Prostate gland (tissue), 2 donors: ENCODE measurements at places on chromosomes 7 and 10. TPM values are rescaled to one million over a fixed set of nuclear protein-coding genes. Genes with fewer than 3 reads are reported as not detected.

- no peaks in the 10 kb centered on the region for H3K4me1 ChIP-seq
- no peaks in the 10 kb centered on the region for H3K27me3 ChIP-seq
- no peak for DNase-seq
- H3K27ac ChIP-seq, result no peak overlapping the region
- peaks cover 10% of the 10 kb centered on the region for H3K36me3 ChIP-seq
These were observed 11.1 kb downstream of the YWHAG start for GRCh38 chr7:76347710-76348109.

DNA sequence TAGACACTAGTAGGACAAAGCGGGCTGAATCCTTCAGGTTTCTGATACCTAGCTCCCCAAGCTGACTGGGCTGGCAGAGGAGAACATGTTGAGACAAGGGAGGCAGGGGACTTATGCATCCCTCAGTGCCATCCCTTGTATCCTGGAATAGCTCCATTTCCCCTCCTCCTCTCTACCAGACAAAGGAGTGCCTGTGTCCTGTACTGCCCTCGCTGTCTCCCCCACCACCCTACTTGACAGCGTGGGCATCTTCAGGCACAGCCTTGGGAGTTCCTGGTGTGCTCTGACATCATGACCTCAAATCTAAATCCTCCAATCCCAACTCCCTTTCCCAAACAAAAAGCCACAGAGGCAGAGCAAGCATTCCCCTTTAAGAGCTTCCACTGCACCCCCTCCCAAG, 9.0 kb downstream of the SFXN3 start:
- no peak for DNase-seq
- no peak overlapping the region for H3K4me3 ChIP-seq
- no peaks in the 10 kb centered on the region for H3K27me3 ChIP-seq
- no peak overlapping the region for H3K27ac ChIP-seq

- no peaks in the 10 kb centered on the region for H3K27me3 ChIP-seq
- DNase-seq, result no peak
These were observed 8.4 kb downstream of the COL17A1 start for GRCh38 chr10:104077247-104077646.

GRCh38 chr7:91759205-91759863, 121.2 kb downstream of the MTERF1 start:
- H3K27me3 ChIP-seq, result no peaks in the 10 kb centered on the region
- no peaks in the 10 kb centered on the region for H3K36me3 ChIP-seq
- DNase-seq, result peak; percentile 65
- H3K4me3 ChIP-seq, result no peak overlapping the region
- H3K27ac ChIP-seq, result no peak overlapping the region
- no peaks in the 10 kb centered on the region for H3K4me1 ChIP-seq

DNA sequence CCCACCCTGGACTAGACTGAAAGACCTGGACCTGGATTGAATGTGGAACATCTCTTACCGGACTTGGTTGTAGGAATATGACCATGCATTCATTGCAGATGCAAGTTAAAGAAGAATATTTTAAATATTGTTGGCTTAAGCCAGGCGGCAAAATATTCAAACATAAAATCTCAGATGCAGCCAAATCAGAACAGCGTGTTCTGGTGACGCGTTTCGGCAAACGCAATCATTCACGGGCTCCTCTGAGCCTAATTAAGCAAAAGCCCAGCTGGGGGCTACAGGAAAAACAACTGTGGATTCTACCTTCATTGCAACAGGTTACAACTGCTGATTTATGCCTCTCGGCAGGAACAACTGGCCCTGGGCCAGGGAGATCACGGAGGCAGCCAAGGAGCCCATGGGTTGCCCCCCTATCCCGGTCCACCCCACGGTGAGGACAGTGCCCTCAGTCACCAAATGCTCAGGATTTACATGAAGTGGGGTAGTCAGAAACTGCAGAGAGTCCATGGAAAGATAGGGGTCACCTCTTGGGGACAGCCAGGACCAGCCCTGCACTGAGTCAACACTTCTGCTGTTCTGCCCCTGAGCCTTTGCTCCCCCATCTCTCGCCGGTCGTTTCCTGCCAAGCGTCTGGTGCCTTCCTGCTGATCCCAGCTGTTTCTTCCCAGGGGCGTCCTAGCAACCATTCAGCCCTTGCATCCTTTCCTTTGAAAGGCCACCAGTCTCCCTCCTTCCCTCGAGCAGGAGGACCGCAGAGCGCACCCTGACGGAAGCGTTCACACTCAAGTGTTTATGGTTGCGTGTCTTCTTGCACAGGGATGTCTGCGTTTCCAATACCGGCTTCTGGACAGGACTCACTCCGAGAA, 64.4 kb upstream of the SFMBT2 start:
- no peaks in the 10 kb centered on the region for H3K4me1 ChIP-seq
- no peak for DNase-seq
- H3K27ac ChIP-seq, result no peak overlapping the region
- H3K4me3 ChIP-seq, result no peak overlapping the region
- no peaks in the 10 kb centered on the region for H3K36me3 ChIP-seq

- no peaks in the 10 kb centered on the region for H3K36me3 ChIP-seq
- DNase-seq, result no peak
- no peaks in the 10 kb centered on the region for H3K4me1 ChIP-seq
- no peaks in the 10 kb centered on the region for H3K27me3 ChIP-seq
- no peak overlapping the region for H3K4me3 ChIP-seq
These were observed 18.2 kb downstream of the PODXL start for GRCh38 chr7:131538071-131538812.

GRCh38 chr10:88530629-88531391, 52.3 kb downstream of the RNLS start:
- H3K27me3 ChIP-seq, result no peaks in the 10 kb centered on the region
- DNase-seq, result no peak

- H3K4me1 ChIP-seq, result no peaks in the 10 kb centered on the region
- H3K27me3 ChIP-seq, result no peaks in the 10 kb centered on the region
- no peaks in the 10 kb centered on the region for H3K36me3 ChIP-seq
These were observed 51.4 kb upstream of the GRB10 start for GRCh38 chr7:50834031-50834535.

DNA sequence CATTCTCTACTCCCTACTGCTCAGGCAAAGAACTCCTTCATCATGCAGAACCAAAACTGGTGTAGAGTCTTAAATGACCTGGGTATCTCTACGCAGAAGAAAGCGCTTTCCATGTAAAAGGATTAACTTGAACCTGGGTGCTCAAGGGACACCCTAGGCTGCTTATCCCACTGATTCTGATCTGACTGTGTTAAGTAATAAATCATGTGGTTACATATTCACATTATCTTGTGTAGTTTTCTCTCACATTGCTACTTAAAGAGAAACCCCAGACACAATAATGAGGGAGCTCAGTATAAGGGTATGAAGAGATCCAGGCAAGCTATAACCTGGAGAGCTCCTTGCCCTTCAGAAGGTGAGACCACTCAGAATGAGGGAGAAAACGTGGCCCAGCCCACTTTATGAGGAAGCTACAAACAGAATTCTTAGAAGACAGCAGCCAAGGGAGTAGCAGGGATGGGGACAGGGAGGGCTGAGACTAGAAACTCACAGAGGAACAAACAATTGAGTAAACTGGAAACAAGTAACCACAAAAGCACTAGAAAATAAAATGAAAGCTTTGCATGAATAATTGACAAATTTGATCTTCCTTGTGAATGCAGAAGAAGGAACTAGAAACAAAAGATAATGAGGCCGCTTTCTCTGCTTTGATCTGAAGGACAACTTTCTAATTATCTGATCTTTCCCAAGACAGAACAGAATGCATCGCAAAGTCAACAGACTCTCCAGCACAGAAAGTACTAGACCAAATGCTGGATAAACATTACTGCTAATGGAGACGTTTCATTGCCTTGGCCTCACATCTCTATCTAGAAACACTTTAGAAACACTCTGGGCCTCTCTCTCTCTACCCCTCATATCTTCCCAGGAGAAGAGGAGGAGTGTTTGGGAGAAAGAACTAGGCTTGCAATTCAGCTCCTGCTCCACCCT, 76.1 kb downstream of the LRRC17 start:
- peak; percentile 43 for DNase-seq
- H3K4me3 ChIP-seq, result no peak overlapping the region
- no peaks in the 10 kb centered on the region for H3K27me3 ChIP-seq
- peaks cover 12% of the 10 kb centered on the region for H3K4me1 ChIP-seq

GRCh38 chr7:146892151-146892550, 775.5 kb downstream of the CNTNAP2 start:
- no peaks in the 10 kb centered on the region for H3K27me3 ChIP-seq
- H3K36me3 ChIP-seq, result no peaks in the 10 kb centered on the region
- no peak overlapping the region for H3K27ac ChIP-seq
- H3K4me1 ChIP-seq, result no peaks in the 10 kb centered on the region
- no peak for DNase-seq

Gene LRGUK
- 1.3 TPM for total RNA-seq

Gene TUBAL3
- total RNA-seq, result not detected
